ENCODE measurements at places on chromosomes 6 and 20.

DNA sequence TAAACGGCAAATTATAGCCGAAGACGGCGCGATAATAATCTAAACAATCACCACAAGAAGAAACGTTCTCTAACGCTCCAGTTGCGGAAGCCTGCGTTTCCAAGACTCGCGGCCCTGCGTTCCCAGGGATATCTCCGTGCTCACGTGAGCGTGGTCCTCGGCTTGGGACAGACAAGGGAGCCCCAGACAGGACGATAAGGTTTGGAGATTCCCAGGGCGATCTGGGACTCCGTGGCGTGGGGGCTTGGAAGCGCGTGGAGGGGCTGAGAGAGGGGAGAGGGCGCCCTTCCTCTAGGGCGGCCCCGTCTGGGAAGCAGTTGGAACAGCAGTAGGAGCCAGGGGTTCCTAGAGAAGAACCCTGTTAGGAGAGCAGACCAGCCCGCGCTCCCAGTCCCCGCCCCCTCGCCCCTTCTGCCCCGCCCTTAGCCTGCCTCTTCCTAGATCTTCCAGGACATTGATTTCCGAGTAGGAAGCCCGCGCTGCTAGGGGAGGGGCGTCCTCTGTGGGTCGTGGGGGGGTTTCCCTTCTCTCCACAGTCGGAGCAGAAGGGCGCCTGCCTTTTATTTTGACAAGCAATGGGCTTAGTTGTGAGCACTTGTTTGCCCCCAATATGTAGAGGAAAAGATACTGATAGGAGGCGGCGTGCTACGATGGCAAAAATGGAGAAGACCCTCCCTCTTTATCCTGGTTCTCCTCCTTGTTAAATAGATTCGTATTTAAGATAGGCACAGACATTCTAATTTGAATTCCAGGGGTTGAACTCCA is 10.6 kb downstream of the NRN1 start:
- peak; percentile 89 for DNase-seq

- peak; percentile 9 for DNase-seq
These were observed 32.8 kb upstream of the KCNQ5 start for GRCh38 chr6:72589096-72589495.

DNA sequence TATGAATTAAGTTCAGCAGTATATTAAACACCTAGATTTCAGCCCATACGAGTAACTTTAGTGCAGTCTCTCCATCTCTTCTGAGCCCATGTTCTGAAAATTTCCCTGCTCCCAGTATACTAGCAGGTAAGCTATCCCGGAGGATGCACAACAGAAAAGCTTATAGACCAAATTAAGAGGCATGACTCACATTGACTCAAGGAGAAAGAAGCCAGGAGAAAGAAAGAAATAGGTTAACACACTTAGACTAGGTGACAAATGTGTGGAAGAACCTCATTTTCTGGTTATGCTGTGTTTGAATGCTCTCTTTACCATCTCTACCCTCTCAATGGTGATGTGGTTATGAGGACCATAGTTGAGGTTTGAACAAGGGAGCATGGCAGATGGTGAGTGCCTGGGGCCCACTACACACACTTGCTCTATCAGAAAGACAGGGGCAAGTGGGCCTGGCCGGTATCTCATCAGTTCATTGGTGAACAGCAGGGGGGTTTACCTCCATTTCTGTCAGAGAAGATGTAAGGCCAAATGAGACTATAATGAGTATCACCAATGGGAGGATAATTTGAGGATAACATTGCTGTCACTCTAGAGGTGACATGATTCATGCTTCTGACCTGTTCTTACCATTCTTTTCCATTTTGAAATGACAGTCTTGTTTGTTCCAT is 902.3 kb upstream of the FLRT3 start:
- DNase-seq, result no peak

GRCh38 chr6:91127752-91128151 is 540.9 kb upstream of the MAP3K7 start:
- no peak for DNase-seq

DNA sequence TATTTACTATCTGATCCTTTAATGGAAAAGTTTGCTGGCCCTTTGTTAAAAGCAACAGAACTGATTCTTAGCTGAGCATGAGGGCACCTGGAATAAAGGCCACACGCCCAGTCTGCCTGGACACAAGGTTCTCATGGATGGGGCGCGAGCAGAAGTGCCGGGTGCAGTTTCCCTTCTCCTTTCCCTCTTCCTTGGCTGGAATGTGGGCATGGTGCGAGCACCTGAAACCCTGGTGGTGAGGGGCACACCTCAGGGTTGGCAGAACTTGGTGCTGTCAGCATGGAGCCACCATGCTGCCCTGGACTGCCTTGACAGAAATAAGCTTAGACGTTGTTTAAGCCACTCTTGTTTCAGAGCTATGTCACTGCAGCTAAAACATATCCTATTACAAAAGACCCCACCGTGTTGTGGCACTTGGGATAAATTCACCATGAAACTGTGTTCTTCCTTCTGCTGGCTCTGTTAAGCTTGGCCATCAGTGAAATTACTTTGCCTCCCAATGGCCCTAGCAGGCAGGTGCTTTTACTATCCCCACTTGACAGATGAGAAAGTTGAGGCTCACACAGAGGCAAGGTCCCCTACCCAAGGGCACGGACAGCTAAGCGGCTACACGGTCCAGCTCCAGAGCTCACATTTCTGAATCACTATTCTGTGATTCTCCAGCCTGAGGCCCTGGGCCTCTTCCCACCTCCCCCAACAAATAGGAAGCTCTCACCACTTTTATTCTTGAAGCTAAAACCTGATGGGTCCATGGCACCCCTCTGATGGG is 115.9 kb downstream of the PREX1 start:
- DNase-seq, result no peak
